ENCODE measurements at places on chromosomes 1 and 21. TPM values are rescaled to one million over a fixed set of nuclear protein-coding genes. Genes with fewer than 3 reads are reported as not detected.

DNA sequence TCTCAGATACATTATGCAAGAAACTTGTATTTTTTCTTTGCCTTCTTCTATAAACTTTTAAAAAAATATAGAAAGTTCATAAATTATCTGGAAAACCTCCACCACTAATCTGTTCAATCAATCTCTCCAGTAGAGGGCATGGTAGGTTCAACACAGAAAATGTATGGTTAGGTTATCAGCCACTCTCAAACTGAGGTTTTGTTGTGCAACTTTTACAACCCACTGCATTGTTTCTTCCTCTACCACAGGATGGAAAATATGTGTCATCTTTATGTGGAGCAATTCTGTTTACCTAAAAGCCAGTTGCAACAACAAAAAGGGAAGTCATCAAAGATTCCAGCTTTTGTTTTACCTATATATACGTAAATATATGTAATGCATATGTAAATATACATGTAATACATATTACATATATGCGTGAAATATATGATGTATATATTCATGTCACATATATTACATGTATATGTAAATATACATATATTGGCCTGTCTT lies 3.0 kb upstream of the RGS2 start:
- no peak for DNase-seq

GRCh38 chr1:37143800-37144199 lies 109.5 kb upstream of the GRIK3 start:
- no peak for DNase-seq

- DNase-seq, result no peak
Observed at GRCh38 chr1:224629965-224630364, 13.8 kb downstream of the CNIH3 start.

DNA sequence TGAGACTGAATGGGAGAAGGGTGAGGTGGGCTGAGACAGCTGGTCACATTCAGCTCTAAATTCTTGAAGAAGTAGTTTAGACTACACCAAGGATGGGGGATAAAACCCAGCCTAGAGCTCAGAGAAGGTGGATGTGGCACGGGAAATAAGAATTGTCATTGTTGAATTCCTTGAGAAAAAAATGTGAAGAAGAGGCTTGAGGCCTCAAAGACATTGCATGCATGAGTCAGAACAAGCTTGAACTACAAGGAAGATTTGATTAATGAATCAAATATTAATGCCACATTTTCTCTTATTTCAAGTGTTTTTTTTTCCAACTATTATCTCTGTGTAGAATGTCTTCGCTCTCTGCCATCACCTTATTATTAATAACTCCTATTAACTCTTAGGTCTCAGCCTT lies 58.9 kb downstream of the MAP3K7CL start:
- DNase-seq, result no peak

- DNase-seq, result no peak
Observed at GRCh38 chr1:81549588-81550127, 251.1 kb upstream of the ADGRL2 start.

DNA sequence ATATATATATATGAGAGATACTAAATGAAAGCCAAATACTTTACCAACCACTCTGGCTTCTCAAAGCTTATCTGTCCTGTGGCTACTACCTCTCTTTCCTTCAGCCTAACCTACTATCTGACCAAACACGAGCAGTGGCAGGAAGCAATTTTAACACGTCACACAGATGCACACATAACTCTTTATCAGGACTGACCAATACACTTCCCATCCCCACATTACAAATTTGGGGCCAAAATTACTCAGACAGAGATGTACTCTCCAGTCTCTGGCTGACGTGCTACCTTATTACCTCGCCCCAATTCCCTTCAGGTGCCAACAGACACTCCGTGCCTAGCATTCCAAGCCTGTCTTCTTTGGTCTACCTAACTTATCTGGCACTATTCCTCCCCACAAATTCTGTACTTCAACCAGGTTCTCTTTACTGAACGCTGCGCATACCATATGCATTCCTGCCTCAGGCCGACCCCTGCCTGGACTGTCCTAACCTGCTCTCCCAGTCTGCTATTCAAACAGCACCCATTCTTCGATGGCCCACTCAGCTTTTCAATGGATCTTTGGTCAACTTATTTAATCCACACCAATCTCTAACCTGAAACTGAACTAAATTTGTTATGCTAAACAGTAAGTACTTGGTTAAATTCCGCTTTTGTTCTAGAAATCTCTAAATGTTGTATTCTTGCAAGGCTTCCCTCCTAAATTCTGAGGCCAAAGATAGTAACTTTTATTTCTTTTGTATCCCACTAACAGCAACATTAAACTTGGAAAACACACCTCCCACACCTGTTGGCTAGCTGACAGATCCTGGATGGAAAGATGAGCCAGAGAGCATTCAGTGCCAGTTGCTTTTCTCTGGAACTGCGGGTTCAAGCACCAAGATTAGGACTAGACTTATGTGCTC lies 27.9 kb downstream of the RERE start:
- no peak for DNase-seq

- DNase-seq, result peak; percentile 66
Observed at GRCh38 chr1:232868793-232869491, 63.7 kb downstream of the MAP10 start.

DNA sequence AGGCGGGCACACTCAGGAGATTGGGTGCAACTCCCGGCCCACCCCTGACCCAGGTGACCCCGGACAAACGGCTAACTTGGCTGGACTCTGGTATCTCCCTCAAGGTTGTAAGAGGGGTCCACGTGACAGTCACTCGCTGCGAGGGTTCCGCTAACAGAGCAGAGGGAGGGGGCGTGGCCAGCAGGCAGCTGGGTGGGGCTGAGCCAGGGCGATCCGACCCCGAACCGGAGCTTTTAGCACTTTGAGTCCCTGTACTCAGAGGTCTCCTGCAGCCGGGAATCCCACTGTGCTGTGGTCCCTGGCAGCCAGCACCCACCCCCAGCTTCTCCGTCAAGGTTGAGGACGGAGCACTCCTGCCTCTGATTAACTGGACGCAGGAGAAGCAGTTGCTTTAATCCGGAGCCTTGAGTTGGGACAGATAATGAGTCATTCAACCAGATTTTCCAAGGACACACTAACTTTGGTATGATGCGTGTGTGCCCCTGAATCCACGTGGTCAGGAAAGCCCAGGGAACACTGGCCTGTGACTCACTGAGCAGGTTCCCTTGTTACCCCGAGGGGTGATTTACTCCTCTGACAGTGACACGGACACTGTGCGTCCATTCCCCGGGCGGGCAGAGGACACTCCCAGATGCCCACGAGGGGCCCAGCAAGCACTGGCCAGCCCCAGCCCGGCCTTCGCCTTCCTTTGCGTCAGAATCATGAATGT lies 16.8 kb downstream of the TRPM2 start:
- DNase-seq, result no peak

DNA sequence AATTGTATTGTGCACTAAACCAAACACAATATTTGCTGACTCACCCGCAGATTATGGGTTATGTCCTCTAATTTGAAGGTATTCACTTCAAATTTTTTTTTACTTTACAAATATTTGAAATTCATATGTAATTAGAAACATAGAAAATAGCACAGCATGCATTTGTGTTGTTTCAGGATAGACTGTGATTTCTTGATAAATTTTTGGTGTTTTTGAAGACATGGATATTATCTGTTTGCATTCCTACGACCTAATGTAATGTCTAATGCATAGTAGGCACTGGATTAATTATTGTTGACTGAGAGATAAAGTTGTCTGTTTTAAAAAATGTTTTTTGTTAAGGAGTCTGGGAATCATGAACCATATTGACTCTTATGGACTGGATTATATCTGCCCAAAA lies 850.2 kb downstream of the BRINP3 start:
- DNase-seq, result no peak

DNA sequence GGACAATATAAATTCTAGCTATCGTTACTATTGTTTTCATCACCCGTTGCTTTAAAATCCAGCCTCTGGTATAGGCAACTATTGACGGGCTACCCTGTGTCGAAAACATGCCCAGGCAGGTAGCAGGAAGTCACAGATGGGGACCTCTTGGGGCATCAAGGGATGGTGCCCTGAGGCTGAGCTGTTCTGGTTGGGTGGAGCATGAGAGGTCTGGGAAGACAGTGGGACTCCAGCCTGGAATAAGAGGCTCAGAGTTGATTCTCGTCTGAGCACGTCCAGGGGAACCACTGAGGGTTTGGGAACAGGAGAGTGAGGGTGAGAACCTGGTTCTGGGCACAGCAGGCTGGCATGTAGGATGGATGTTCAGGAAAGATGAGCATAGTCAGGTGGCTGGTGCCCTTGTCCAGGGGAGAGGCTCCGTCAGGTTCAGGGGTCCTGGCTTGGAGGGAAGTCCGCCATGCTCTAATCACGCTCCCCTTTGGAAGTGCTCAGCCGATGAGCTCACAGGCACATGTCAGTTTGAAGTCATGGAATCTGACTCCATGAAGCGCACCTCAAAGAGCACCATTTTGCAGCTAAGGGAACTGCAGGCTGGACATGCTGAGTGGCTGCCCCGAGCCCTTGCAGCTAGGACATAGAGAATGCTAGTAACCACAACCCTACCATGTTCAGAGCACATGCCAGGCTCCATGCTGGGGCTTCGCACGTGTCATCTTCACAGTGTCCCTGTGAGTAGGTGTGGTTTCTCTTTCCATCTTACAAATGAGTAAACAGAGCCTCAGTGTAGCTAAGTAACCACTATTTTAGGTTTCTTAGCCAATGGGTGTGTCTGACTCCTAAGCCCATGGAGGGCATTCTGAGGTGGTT lies 21.0 kb downstream of the PCSK9 start:
- no peak for DNase-seq

- DNase-seq, result no peak
Observed at GRCh38 chr1:202248861-202249260, 55.3 kb downstream of the LGR6 start.

DNA sequence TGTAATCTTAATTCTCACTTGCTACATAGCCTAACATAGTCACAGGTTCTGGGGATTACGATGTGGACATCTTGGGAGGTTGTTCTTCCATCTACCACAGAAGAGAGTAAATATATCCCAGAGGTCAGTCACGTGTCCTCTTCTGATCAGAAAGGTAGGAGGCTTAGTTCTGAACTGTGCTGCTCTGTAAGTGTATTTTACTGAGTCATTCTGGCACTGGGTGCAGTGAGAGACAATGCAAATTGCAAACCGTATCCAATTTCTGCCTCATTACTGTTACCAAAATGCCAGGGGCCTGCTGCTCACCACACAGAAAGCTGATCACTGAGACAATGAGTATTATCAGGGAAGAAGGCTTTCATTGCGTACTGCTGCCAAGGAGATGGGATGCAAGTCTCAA lies 104.0 kb downstream of the GABPA start:
- DNase-seq, result no peak

- DNase-seq, result no peak
Observed at GRCh38 chr1:108653431-108654105, 7.3 kb downstream of the HENMT1 start.

- no peak for DNase-seq
Observed at GRCh38 chr1:27436204-27437159, 44.1 kb downstream of the GPR3 start.

DNA sequence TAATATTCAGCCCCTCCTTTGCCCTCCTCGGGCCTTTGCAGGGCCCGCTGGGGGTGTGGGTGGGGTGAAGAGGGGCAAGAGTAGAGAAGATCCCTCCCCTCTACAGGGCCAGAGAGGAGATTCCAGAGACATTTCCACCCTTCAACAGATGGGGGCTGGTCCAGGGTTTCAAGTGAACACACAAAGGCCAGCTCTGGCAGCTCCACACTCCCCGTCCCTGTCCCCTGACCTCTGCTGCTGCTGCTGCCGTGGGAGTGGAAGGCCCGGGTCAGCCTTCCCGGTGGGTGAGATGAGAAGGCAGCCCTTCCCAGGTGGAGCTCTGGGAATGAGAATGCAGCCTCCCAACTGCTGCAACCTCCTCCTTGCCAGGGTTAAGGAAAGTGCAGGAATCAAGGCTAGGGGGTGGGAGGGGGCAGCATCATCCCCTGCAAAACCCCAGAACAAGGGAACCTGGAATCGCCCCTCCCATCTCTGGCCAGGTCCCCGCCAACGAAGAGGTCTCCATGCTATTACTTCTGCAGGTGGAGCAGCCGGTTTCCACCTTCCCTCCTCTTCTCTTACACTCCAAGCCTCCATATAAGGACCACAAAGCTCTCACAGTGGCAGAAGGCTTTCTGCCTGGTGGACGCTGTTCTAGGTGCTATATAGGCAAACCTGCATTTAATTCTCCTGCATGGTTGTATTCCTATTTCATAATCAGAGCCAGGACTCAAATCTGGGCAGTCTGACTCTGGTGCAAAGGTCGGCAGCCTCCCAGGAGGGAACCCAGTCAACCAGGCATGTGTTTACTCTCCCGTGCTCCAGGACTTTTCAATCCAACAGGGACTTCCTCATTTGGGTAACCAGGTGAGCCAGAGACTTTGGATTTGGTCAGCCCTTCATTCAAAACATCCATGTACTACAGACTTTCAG lies 22.9 kb upstream of the ARHGEF10L start:
- peak; percentile 13 for DNase-seq

DNA sequence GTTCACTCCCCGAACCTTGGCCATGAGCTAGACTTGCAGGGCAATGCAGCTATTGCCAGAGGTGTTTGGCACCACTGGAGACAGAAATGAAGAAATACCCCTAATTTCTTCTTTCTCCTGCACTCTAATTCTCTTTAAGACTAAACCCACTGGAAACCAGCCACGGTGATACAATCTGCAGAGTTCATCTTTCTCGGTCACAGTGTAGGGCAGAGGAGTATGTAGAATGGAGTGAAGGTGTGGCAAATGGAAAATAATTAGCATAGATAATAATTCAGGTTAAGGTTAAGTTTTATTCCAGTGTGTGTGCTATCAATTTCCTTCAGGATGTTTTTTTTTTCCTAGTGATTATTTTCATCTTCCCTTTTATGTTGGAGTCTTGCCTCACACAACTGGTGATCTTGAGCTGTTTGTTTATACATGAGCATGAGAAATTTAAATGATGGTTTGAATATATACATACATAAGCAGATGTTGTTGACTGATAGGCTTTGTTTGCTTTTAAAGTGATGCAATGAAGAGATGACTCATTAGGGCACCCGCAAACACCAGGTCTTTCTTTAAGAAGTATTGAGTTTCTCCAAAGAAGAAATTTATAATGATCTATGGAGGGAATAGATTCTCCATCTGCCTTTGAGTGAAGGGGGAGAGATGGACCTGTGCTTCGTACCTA lies 81.9 kb downstream of the SPATA17 start:
- no peak for DNase-seq

DNA sequence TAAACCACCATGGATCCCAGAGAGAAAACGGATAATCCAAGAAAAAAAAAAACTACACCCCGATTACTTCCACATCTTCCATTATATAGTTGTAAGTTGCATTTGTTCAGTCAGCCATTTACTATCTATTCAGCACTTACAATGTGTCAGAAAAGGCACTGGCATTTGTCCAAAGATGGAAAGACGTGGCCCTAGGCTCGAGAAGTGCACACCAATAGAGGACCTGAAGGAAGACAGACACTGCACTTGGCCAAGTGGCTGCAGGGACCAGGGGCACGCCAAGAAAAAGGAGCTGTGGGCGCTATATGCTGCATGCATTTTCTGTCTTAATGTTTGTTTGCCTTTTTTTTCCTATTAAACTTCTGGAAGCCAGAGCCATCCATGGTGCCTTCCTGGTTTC lies 45.2 kb upstream of the LYST start:
- no peak for DNase-seq

- DNase-seq, result no peak
Observed at GRCh38 chr1:161933592-161934588, 89.8 kb downstream of the OLFML2B start.

ZNF691 gene
- total RNA-seq, result 10.3 TPM

KRTAP10-12 gene
- not detected for total RNA-seq

LAPTM5 gene
- total RNA-seq, result 25.4 TPM

FCER1A gene
- total RNA-seq, result 1.7 TPM

UBE2G2 gene
- total RNA-seq, result 69.8 TPM

Data from right cardiac atrium (tissue), 5 donors.